ENCODE measurements at places on chromosomes 2 and 18.

- no peak for DNase-seq
Observed at GRCh38 chr2:172427256-172427989, at the start of gene ITGA6. Gene ITGA6, plus strand, starts transcription at chr2:172427586.

DNA sequence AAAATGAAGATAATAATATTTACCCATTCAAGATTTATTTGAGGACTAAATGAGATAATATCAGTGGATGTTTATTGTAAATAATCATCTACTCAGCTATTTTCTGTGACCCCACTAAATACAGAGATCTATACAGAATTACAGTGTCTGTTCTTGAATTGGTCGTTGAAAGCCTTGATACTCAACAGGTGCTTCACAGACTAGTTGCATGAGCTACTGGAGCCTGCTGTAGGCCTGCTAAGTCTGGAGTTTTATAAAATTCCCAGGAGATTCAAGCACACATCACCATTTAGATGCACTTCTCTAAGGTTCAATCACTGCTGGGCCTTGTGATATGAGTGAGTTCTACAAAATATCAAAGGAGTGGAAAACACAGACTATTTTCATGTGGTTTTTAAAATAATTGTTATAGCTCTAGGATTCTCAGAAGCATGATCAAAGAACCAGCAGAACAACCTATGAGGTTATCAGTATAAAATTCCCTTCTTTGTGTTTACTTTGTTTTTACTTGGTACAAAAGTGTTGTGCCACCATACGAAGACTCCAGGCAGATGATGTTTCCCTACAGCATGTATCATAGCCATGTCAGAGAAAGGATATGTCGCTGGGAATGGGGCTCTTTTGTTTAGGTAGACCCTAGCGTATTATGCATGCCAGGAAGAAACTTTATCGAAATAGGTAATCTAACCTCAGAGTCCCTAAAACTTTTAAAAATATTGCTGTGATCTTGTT lies 7.1 kb downstream of the SULT1C4 start:
- no peak for DNase-seq

GRCh38 chr2:20594048-20594750 lies 56.7 kb downstream of the HS1BP3 start:
- no peak for DNase-seq

GRCh38 chr2:70009762-70010575 lies 48.5 kb upstream of the ASPRV1 start:
- DNase-seq, result no peak

- DNase-seq, result no peak
Observed at GRCh38 chr2:145789636-145790035, 1269.7 kb upstream of the ZEB2 start.

DNA sequence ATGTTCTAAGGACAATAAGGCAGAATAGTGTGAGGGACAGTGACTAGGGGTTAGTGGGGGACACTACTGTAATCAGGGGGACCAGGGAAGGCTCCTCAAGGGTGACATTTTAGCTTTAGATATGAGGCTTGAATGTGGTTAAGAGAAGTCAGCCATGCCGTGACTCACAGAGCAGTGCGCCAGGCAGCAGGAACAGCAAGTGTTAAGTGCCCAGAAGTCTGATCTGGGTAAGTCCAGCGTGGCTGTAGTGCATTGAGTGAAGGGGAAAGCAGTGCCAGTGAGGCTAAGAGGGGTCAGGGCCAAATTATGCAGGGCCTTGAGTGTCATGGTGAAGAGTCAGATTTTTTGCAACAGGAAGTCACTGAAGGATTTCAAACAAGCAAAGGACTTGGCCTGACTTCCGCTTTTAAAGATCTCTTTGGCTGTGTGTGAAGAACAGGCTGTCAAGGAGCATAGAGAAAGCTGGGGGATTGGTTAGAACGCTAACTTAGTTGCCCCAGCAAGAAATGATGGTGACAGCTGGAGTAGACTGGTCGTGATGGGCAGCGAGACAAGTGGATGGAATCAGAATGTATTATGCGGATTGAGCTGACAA lies 151.5 kb downstream of the MSH2 start:
- DNase-seq, result peak; percentile 28

- peak; percentile 68 for DNase-seq
Observed at GRCh38 chr2:212939777-212940531, 211.5 kb downstream of the IKZF2 start.

DNA sequence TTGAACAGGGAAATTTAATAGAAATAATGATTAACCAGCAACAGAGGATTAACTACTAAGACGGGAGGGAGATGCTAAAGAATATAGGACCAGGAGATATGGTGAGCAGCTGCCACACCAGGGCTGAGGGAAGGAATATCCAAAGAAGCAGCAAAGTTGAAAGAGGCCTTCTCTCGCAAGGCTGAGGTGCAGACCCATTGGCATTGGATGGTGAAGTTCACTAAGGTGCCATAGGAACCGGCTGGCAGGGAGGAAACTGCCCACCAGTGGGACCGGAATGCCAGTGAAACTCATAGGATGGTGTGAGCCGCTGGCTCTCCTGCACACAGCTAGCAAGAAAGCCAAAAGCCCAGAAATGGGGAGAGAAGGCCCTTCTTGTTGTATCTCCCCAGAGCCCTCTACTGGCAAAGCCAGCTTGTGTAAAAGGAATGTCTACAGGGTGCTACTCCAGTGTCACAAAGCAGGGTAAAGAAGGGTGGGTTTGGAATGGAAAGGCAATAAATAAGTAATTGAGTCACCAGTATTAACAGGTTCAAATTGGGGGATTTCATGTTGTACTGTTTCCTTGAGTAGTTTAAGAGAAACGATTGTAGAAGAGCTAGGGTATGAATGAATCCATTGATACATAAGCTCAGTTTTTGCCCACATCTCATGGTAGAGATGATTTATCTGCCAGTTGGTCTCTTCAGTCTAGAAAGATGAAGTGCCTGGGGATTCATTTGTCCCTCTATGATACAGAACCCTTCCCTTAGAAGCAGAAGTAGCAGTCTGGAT lies 36.0 kb downstream of the FARP2 start:
- DNase-seq, result peak; percentile 61

GRCh38 chr2:138094031-138094430 lies 129.8 kb downstream of the HNMT start:
- no peak for DNase-seq

Data from renal cortical epithelial cell (primary cell).